Small intestine (tissue), 16 donors: ENCODE measurements at places on chromosomes 11 and 22. TPM values are rescaled to one million over a fixed set of nuclear protein-coding genes. Genes with fewer than 3 reads are reported as not detected.
A peak's percentile ranks its signal among the peaks of the same experiment; 100 is the strongest.

- DNase-seq, result peak; percentile 34
Measured at GRCh38 chr11:62393061-62393611, 25.7 kb upstream of the SCGB1A1 start.

- no peak for DNase-seq
Measured at GRCh38 chr11:29781268-29781667, 235.6 kb downstream of the KCNA4 start.

DNA sequence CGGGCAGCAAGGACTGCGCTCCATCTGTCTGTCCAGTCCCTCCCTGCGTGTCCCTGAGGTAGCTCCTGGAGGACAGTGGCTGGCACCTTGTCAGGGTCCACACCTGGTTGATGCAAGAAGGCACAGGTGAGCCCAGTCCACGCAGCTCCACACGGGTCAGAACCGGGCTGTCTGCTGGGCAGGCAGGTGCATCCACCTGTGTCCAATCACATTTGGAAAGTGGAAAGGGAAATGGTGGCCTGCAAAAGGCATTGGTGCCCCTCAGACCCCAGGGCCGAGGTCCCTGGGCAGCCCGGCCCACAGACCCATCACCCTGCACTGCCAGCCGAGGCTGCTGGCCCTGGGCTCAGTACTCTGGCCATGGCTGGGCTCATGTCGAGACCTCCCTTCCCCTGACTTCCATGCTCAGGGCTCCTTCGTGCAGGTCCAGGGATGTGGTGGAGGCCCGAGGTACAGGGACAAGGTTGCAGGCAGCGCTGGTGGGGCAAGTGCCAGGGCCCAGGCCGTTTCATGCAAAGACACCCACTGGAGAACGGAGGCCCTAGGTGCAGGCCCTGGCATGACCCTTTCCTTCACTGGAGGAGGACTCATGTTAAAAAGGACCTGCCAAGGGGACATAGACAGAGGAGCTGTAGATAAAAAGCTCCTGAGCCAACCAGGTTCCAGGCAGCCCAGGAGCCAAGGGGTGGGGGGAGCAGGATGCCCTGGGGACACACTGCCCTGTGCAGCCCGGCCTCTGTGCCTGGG, 38.9 kb upstream of the TH start:
- no peak for DNase-seq

- peak; percentile 48 for DNase-seq
Measured at GRCh38 chr11:100739666-100740065, 52.6 kb downstream of the ARHGAP42 start.

GRCh38 chr22:31081963-31082605, 966 bp downstream of the SMTN start:
- DNase-seq, result peak; percentile 29

DNA sequence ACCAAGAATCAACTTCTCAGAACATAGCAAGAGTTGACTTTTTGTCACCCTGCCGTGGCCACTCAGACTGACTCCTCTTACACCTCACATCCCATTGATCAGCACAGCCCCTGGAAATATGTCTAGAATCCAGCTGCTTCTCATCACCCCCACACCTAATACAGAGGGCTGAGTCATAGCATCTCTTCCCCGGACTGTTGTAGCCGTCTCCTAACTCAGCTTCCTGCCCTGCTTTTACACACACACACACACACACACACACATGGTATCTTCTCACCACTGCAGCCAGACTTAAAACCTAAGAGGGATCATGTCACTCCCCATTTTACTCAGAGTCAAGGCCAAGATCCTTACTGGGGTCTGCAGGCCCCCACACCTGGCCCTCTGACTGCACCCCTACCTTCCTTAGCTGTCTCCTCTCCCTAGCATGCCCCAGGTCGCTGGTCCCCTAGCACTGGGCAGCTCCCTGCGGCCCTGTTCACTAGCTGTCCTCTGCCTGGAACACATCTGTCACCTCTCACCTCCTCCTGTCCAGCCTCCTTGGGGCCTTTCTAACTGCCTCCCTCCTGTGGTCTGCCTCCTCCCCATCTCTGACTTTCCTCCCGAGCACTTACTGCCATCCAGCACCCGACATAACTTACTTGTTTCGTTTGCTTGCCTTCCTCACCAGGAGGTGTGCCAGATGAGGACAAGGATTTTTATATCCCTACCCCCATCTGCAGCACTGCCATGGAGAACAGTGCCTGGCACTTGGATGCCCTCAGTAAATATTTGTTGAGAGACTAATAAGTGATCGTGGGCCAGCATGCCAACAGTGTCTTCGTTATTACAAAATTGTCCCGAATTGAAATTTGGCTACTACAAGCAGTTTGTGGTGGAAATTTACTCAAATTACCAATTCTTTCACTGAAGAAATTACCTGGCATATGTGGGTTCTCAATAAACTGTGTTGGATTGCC, 61.9 kb downstream of the BMAL1 start:
- no peak for DNase-seq

DNA sequence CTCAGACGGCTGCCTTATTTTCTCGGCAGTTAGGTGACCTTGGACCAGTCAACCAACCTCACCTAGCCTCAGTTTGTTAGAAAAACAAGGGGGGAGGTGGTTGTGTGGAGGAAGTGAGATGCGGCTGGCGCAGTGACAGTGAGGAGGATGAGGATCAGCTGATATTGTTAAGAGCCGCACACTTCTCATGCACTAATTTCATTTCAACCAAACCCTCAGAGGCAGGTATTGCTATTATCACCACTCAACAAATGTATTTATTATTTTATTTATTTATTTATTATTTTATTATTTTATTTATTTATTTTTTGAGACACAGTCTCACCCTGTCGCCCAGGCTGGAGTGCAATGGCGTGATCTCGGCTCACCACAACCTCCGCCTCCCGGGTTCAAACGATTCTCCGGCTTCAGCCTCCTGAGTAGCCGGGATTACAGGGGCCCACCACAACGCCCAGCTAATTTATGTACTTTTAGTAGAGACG, 2.1 kb downstream of the LGALS1 start:
- no peak for DNase-seq

- no peak for DNase-seq
Measured at GRCh38 chr22:20787746-20788626, 14.1 kb downstream of the SERPIND1 start.

- DNase-seq, result no peak
Measured at GRCh38 chr11:57791321-57792059, 29.9 kb downstream of the CTNND1 start.

- DNase-seq, result no peak
Measured at GRCh38 chr11:106986261-106986660, 32.0 kb downstream of the GUCY1A2 start.

- DNase-seq, result no peak
Measured at GRCh38 chr11:30565027-30565426, 21.1 kb downstream of the MPPED2 start.

GRCh38 chr11:112025707-112026106, 499 bp downstream of the DLAT start:
- no peak for DNase-seq

GRCh38 chr22:16957781-16958180, 50.2 kb downstream of the GAB4 start:
- no peak for DNase-seq

GRCh38 chr22:43001271-43002201, 13.4 kb downstream of the PACSIN2 start:
- DNase-seq, result no peak

- DNase-seq, result no peak
Measured at GRCh38 chr22:40401981-40402406, 31.6 kb downstream of the SGSM3 start.

GRCh38 chr11:61347916-61348461, 13.7 kb downstream of the CYB561A3 start:
- no peak for DNase-seq

DNA sequence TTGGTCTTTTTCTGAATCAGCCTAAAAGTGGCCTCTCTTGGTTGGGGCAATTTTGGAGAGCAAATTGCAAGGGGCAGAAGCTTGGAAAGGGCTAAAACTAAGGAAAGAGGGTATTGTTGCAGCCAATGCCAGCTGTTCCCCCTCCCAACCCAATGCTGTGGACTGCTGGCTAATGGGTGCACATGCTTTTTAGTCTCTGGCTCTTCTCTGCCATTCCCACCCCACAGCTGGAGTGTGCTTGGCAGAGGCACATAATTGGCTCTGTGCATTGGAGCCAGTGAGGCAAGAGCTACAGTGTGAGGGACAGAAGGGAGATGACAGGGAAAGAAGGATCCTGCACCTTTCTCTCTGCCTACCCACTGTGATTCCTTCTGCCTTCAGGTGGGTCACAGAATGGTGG, 140.0 kb downstream of the NECTIN1 start:
- DNase-seq, result no peak

GRCh38 chr11:14044916-14045315, 82.4 kb downstream of the SPON1 start:
- no peak for DNase-seq

DNA sequence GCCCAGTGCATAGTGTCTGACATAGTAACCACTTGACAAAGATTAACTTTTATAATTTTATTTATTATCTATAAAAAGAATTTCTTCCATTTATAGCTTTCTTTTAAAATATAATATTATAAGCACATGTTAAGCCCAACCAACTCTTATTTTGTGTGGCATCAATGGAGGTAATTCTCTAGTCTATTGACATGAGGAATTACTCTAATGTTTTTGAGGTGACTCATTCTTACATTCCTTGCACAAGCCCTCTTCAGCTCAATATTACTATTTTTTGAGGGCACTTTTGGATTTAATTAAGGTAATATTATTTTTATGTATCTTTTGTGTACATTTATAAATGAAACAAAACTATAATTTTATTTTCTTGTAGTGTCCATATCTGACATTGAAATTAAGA, 59.6 kb downstream of the AASDHPPT start:
- no peak for DNase-seq

GRCh38 chr11:69381681-69382130, 87.8 kb downstream of the MYEOV start:
- DNase-seq, result no peak

- no peak for DNase-seq
Measured at GRCh38 chr11:29324328-29324727, 692.5 kb downstream of the KCNA4 start.

- DNase-seq, result no peak
Measured at GRCh38 chr11:15484398-15484797, 369.7 kb downstream of the INSC start.

- peak; percentile 18 for DNase-seq
Measured at GRCh38 chr11:12439615-12440014, 62.2 kb downstream of the PARVA start.

DNA sequence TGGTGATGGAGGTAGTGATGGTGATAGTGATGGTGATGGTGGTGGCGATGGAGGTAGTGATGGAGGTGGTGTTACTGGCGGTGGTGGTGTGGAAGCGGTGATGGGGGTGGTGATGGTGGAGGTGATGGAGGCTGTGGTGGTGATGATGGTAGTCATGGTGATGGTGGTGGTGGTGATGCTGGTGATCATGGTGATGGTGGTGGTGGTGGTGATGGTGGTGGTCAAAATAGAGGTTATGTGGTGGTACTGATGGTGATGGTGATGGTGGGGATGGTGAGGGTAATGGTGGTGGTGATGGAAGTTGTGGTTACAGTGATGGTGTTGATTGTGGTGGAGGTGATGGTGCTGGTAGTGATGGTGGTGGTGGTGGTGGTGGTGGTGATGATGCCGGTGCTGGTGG, 199.2 kb downstream of the IGLL1 start:
- no peak for DNase-seq

DNA sequence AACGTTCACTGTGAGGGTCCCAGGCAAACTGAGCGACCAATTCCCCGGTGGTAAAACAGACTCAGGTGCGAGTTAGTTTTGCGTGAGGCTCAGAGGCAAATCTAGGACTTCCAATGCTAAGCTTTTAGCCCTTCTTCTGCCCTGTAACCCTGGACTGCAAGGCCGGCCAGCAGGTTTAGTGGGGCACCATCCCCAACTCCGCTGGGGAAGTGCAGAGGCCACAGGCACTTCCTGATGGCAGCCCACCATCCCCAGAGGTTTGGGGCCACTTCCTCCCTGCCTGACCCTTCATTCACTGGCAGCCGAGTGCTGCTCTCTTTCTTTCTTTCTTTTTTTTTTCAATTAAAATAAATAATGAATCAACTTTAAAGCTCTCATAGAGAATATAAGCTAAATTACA, 124.6 kb upstream of the B3GAT1 start:
- DNase-seq, result no peak

- no peak for DNase-seq
Measured at GRCh38 chr11:25065746-25066145, 568.9 kb downstream of the LUZP2 start.

DNA sequence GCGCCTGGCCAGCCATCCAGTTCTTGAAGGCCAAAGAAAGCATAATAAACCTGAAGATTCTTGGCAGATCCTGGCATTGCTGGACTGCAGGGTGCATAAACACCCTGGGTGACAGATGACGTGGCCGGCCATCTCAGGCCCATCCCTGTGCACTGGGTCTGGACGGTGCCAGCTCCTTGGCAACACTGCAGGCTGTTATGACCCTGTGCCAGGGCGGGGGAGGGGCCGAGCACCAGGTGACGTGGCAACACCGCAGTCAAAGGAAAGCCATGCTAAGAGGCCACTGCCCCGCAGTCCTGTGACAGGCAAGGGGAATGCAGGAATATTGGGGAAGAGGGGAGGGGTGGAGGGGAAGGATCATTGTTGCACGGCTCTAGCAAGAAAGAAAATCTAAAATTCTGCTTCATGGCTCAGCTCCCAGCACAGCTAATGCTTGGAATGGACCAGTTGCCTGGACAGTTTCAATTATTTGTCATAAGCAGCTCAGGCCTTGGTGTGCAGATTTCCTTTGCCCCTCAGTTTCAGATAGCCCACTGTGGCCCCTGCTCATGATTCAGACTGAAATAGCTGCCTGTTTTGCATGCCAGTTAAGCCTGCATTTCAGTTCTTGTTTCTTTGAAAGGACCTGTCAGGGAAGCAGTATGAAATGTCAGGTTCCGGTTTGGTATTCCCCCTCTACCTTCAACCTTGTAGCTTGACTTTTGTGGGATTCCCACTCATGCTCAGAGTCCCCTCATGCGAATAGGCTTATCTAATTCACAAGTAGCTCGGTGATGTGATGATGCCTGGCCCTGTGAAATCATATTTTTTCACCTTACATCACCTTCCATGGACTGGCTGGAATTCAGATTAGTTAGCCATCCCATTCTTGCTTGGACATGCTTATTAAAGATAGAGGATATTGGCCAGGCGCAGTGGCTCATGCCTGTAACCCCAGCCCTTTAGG, 29.7 kb upstream of the DDX6 start:
- peak; percentile 81 for DNase-seq

GRCh38 chr11:71502026-71502425, 25.0 kb upstream of the KRTAP5-7 start:
- DNase-seq, result no peak

Gene LYVE1
- polyA plus RNA-seq, result 119 TPM

Gene SYT9
- polyA plus RNA-seq, result not detected

Gene CD248
- polyA plus RNA-seq, result 19.1 TPM

Gene DUSP8
- polyA plus RNA-seq, result 8.1 TPM

Gene PNPLA5
- not detected for polyA plus RNA-seq

Gene GPR137
- 16.5 TPM for polyA plus RNA-seq

Gene HTR3B
- not detected for polyA plus RNA-seq

Gene ARHGAP32
- 16.1 TPM for polyA plus RNA-seq

Gene MAJIN
- polyA plus RNA-seq, result 0.25 TPM

Gene OTOG
- polyA plus RNA-seq, result 0.04 TPM

Gene OR5M3
- polyA plus RNA-seq, result not detected
